ENCODE measurements at places on chromosomes 2 and 18.

DNA sequence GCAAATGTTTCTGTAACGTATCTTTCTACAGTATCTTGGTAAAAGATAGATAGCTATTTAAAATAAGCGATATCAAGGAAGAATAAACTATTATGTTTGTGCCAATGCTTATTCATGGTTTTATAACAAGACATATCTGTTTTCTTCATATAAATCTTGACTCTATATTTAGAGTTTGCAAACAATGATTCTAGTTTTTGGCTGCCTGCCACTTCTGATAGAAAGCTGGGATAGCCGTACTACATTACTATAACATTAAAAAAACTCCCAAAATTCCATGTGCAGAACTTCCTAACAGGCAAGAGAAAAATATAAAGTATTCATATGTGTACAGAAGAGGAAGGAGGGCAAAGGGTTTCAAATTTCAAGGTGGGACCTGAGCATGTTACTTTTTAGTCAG lies 985.0 kb downstream of the BCL11A start:
- no peak for DNase-seq

GRCh38 chr2:142596334-142597088 lies 281.0 kb upstream of the KYNU start:
- DNase-seq = no peak

DNA sequence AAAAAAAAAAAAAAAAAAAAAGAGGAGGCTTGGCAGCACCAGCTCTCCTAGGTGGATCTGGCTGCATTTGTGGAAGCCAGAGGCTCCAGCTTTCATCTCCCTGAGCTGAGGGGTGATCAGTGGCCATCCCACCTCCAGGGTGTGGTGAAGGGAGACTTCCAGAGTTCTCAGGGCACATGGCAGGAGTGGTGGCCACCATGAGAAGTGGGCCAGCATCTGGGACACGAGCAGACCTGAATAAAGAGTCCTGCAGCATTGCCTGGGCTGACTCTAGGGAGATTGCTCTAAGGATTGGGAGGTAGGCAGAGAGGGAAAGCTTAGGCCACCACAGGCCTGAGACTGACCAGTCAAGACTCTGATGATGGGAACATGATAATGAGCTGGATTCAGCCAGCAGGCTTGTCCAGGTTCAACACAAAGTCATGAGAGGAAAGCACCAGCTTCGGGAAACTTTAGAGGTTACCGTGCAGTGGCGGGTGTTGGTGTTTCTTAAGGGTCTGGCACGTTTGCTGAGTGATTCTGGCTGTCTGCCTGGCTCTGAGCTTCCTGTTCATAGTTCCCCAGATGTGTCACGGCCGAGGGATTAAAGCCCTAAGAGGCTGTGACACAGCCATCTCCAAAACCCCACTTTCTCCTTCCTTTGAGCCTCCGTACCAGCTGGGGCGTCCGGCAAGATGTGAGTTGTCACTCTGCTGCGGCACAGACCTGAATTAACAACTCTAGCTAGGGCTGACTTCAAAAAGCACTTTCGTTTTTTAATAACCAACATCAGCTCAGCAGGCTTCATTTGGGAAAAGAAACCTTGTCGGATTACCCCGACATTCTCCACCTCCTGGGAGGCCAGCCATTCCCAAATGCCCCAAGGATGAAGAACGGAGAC lies 38.3 kb upstream of the IL1R1 start:
- DNase-seq = no peak

DNA sequence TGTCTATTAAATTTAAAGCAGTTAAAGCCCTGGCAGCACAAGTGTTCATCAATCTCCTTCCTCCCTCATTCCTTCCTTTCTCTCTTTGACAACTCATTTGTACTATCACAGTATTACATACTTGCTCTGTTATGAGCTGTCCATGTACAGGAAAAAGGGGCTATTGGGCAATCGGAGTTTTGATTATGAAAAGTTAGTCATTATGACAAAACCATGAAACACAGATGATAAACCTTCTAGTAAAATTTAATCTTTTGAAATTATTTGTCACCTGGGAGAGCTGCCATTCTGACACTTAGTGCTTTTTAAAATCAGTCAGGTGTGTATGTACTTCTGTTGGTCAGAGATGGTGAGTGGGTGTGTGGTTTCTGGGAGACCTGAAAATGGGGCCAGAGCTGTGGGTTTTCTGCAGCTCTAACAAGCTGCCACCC lies 39.4 kb downstream of the MAP4K4 start:
- no peak for DNase-seq

DNA sequence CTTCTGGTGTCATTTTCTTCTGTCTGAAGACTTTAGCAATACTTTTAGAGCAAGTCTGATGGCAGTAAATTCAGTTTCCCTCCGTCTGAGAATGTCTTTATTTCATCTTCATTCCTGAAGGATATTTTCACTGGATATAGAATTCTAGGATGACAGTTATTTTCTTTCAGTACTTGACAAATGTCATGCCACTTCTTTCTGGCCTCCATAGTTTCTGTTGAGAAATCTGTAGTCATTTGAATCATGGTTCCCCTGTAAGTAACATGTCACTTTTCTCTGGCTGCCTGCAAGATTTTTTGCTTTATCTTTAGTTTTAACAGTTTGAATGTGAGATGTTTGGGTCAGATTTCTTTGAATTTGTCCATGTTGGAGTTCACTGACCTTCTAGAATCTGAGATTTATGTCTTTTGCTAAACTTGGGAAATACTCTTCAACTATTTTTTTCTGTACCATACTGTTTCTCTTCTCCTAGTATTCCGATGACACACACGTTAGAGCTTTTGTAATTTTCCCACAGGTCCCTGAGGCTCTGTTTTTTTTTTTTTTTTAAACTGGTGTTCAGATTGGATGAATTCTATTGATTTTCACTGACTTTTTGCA lies 30.2 kb downstream of the RMND5A start:
- DNase-seq = no peak

DNA sequence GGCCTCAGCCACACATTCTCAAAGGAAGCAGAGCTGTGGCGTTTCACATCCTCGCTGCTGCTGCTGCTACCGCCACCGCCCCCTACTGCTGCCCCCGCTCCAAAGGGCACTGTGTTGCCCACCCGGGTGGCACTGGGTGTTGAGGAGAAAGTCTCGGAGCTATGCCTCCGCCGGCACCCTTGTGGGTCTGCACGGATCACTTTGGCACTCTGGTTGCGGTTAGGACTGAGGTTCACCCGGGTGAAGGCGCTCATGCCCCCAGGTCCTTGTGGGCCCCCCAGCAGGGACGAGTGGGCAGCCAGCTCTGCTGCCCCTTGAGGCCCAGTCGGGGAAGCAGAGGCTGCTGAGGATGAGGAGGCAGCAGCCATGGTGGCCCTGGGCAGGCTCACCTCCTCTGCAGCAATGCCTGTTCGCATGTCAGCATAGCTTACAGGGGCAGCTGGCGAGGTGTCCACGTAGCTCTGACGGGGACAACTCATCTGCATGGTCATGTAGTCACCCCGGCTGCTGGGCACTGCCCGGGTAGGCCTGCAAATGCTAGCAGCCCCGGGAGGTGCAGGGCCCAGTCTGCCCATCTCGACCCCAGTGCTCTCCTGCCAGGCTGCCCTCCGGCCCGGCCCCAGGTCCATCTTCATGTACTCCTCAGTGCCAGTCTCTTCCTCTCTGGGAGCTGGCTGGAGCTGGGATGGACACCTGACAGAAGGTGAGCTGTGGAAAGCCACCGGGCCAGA lies 4.2 kb downstream of the IRS1 start:
- DNase-seq = peak; percentile 60

DNA sequence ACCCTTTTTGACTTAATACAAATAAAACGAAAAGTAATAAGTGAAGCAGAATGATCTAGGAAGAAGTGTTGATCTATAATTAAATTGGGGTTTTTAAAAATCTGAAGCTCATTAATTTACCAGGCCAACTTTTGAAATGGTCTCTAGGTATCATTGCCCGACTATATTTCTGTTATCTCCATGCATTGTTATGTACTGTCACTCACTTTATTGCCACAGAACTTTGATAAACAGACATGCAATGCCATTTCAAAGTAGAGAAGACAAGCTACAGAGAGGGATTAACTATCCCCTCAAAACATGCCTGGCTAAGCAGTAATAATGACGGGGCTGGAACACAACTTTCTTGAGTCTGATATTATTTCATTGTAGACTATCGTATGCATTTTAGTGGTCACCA lies 147.6 kb upstream of the ITGA4 start:
- DNase-seq = no peak

GRCh38 chr2:118103951-118104940 lies 16.0 kb downstream of the INSIG2 start:
- no peak for DNase-seq

DNA sequence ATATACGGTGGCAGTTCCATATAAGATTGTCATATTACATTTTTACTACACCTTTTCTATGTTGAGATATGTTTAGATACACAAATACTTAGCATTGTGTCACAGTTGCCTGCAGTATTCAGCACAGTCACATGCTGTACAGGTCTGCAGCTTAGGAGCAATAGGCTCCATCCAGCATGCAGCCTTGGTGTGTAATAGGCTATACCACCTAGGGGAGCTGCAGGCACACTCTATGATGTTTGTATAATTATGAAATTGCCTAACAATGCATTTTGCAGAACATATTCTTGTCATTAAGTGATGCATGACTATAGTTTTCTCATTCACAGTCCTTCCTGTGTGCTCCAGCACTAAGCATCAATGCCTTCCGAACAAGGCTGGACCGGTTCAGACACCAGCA lies 133.4 kb downstream of the NDUFA10 start:
- no peak for DNase-seq

DNA sequence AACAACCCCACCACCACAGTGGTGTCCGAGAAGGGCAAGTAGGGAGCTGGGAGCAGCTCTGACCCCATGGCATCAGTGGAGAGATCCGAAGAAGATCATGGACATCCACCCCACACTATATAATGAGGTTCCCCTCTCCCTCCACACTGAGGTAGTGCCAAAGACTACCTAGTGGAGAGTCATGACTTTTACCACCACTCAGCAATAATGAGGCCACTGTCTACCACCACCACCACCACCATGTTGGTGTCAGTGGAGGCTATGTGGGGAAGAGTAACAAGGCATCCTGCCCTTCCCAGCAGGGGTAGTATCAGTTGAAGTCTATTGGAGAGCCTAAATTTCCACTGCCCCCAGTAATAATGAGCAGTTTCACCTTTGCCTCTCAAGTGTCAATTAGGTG lies 321.7 kb upstream of the ZC3H15 start:
- DNase-seq = no peak

DNA sequence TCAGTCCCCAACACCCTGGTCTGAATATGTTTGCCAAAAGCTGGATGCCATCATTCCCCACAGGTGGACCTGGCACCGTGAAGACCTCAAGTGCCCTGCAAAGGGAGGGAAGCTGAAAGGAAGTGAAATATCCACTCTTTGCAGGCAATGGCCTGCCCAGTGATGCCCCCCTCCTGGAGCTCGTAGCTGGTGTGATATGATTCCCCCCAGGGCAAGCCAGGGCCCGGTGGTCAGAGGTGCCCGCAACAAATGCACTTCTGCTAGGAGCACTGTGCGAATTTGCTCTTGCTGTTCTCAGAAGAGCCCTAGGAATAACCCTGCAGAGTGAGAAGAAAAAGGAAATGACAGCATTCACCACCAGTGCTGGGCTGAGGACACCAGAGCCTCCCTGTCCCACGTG lies 247.4 kb downstream of the KLHL29 start:
- no peak for DNase-seq

DNA sequence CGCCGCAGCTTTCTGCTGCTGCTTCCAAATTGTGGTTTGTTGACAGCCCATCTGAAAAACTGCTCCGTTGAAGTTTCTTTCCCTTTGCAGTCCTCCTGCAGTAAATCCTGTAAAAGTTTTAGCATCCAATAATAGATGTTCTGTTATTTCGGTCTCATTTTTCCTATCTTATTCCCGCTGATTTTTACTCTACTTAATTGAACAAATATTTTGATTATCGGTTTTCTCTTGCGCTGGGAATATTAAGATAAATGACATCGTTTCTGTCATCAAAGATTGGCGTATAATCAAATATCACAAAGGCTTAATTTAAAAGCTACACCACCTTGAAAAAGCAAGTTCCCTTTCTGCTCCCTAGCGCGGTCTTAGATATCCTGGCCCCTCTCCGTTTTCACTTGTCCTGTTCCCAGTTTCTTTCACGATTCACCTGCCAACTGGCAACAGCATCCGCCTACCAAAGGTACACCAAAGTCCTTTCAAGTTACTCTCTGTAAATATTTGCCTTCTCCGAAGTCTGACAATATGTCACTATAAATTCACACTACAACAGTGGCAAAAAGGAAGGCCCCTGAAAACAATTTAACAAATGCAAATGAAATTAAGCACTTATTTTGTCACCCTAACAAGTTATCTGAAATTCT lies 1.0 kb upstream of the STRN start:
- DNase-seq = peak; percentile 68

DNA sequence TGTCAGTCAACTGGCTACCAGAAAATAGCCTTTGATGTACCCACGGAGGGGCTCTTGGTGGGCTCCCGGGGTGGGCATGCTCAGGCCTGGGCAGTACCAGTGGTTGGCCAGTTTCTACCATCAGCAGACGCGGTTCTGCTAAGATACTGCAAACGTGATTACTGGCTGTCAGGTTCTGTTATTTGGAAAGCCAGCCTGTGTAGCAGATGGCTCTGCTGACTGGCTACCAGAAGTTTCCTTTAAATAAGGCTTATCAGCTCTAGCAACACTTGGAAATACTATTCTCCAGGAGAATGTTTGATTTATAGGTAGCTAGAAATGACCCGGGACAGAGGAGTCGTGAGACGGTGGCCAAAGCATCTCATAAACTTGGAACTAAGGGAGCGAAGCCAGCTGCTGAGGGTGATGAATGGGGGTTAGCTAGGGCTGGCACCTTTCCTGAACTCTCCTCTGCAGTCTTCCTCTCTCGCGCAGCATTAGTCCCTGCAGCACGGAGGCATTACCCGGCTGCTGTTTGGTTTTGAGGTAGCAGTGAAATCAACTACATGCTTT lies 171.9 kb downstream of the AGAP1 start:
- DNase-seq = no peak
